SHP77 (cell line): ENCODE measurements at places on chromosomes 4 and X.

- DNase-seq: no peak
Measured at GRCh38 chrX:9626379-9626778, 139.3 kb downstream of the GPR143 start.

- DNase-seq: no peak
Measured at GRCh38 chr4:95156452-95156765, 392.4 kb downstream of the UNC5C start.

DNA sequence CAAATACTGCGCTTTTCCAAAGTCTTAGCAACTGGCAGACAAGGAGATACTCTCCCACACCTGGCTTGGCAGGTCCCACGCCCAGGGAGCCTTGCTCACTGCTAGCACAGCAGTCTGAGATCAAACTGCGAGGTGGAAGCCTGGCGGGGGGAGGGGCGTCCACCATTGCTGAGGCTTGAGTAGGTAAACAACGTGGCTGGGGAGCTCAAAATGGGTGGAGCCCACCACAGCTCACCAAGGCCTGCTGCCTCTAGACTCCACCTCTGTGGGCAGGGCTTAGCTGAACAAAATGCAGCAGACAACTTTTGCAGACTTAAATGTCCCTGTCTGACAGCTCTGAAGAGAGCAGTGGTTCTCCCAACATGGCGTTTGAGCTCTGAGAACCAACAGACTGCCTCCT lies 23.0 kb upstream of the NFKB1 start:
- DNase-seq: no peak

- DNase-seq: no peak
Measured at GRCh38 chr4:54157606-54158005, 57.6 kb downstream of the GSX2 start.

DNA sequence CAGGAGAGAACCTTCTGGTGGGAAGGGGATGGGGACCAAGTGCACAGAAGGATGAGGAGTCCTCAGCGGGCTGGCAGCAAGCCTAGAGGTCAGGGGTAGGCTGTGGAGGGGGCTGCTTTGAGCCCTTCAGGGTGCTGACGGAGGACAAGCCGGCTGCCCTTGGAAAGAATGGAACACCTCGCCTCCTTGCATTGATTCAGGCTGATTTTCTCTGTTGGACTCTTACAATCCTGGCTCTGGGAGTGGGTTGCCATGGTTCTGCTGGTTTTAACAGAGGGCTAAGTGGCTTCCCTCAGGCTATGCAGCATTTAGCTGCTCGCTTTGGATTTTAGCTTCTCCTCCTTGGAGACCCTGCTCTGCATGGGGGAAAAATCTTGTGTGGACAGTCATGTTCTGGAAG lies 49.4 kb upstream of the CHRNA9 start:
- no peak for DNase-seq

GRCh38 chr4:76590798-76591281 lies 155.8 kb downstream of the SHROOM3 start:
- no peak for DNase-seq

GRCh38 chr4:4641661-4642495 lies 100.0 kb upstream of the STX18 start:
- DNase-seq: no peak

- DNase-seq: no peak
Measured at GRCh38 chr4:47391256-47391655, 72.2 kb downstream of the COMMD8 start.

DNA sequence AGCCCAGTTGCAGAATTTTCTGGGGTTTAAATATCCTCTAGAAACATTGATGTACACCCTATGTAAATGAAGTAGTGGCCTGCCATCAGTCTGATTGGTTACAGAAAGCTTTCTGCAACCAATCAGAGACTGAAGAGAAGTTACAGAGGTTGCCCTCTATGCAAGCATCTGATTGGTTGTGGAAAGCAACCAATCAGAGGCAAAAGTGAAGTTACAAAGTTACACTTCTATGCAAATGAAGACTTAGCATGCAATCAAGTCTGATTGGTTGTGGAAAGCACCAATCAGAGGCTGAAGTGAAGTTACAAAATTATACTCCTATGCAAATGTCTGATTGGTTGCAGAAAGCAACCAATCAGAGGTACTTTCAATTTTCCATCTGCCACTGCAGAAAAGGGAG lies 51.9 kb upstream of the USP9X start:
- no peak for DNase-seq

DNA sequence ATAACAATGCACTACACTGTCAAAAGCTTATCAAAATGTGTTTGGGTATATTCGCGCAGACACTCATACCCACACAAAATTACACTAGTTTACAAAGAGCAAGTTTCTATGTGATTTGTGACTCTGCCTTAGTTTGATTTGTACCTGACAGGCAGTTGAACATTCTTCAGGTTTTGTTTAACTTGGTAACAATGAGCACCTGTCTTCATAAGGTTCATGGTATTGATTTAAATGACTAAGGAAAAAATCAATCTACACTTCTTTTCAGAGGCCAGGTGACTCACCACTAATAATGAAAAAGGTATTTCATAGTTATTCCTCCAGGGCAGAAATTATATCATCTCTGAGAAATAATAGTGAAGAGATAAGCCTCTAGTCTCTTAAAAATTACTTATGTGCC lies 1114.6 kb upstream of the AGA start:
- DNase-seq: no peak

- no peak for DNase-seq
Measured at GRCh38 chr4:153585026-153585425, 99.1 kb upstream of the TLR2 start.

GRCh38 chr4:180617196-180617595 lies 1626.0 kb upstream of the TENM3 start:
- no peak for DNase-seq

GRCh38 chr4:111781611-111782010 lies 363.6 kb upstream of the FAM241A start:
- DNase-seq: no peak

DNA sequence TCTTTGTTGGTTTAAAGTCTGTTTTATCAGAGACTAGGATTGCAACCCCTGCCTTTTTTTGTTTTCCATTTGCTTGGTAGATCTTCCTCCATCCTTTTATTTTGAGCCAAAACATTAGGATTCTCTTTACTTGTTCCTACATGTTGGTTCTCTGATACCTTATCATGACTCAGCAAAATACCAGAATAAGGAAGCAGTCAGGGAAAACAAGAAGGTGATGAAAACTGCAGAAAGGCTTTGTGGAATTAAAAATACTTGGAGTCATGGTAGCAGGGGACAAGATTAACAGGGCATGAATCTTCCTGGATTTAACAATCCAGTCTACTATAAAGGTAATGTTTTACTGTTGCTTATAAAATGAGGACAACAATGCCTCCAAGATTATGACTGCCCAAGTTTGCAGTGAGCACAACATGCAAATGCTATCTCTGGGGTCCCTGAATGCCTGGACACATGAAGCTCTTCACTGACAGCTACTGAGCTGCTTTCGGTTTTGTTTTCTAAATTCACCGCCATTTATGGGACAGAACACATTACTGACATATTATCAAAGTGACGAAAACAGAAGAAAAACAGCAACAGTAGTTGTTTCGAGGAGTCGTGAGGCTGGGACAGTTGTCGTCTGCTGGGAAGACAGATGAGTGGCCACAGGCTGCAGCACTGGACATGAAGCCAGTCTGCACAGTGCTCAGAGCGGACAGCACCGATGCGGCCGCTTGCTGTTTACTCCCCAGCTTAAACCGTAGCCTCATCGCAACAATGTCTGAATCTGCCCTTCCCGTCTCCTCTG lies 174.5 kb upstream of the DKK2 start:
- DNase-seq: no peak

DNA sequence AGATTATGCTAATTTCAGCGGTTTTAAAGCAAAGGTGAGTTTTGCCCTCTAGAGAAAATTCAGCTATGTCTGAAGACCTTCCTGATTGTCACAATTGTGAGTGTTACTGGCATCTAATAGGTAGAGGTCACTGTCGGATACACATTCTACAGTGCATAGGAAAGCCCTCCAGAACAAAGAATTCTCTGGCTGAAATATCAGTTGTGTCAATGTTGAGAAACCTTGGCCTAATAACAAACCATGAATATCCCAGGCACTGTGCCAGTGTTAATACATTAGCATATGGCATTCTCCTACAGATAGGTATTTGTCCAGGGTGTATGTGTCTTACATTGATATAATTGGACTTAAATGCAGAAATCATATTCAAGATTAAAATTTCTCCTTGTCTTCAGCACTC lies 294.3 kb downstream of the FSTL5 start:
- DNase-seq: no peak

DNA sequence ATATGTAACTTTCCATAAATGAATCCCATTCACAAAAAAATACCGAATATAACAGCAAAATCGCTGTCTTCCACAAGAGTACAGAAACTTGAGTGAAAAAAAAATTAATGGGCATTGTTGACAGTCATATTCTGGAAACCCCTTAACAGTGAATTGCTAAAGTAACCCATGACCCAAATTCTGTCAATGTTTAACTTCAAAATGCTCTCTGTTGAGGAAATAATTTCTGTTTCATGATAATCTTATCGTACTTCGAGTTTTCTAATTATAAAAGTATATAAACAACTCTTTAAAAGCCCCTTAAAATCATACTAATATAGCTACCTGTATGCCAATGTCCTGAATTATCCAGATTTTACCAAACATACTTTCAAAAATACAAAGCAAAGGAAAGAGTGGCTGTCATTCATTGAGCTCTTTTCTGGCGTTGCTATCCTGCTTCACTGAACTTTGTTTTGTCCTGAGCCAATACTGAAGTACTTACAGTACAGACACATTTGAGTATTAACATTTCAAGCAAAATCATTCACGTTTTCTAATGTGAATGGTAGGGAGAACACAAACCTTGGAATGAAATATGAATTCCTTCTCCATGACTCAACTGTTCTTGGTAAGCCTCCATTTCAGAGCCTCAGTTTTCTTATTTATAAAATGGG lies 2.4 kb downstream of the XAGE3 start:
- no peak for DNase-seq

- DNase-seq: no peak
Measured at GRCh38 chrX:2486476-2487133, 14.2 kb downstream of the DHRSX start.

GRCh38 chr4:138949866-138950265 lies 65.7 kb upstream of the NOCT start:
- no peak for DNase-seq

GRCh38 chr4:20832826-20833225 lies 132.6 kb downstream of the PACRGL start:
- DNase-seq: no peak

DNA sequence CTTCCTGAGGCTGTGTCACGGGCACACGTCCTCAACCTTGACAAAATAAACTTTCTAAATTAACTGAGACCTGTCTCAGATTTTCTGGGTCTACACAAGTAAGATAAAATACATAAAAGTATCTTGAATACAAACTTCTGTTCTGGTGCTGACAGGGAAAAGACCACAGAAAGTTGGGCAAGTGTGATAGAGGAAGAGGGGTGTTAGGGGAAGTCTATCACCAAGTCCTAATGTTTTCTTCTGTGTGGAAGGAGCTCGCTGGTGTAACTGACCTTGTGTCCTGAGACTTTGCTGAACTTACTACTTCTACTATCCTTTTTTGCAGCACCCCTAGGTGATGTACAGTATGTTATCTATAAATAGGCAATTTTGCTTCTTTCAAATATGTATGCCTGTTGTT lies 97.0 kb upstream of the STIM2 start:
- no peak for DNase-seq

GRCh38 chrX:24479924-24480323 lies 14.8 kb downstream of the PDK3 start:
- no peak for DNase-seq

GRCh38 chrX:31383991-31384390 lies 312.1 kb upstream of the FTHL17 start:
- DNase-seq: no peak

- DNase-seq: no peak
Measured at GRCh38 chr4:6493658-6494304, 21.4 kb upstream of the PPP2R2C start.

DNA sequence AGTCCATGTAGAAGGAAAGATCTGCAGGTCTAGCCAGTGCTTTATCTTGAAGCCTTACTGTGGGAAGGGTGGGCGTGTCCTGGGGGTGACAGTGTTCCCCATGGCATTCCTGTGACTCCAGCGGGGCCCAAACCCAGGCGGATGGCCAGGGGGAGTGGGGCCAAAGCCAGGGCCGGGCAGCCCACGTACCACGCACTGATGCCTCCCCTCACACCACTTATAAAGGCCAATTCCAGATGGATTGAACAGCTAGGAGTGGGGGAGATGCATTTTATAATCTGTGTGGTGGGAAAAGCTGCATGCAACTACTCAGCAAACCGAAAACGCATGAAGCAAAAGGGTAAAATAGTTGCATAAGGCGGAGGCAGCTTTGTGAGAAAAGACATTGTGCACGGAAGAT lies 36.4 kb downstream of the NELFA start:
- DNase-seq: no peak

GRCh38 chrX:154374313-154375155 lies at the start of gene FLNA:
TSS of gene FLNA (minus strand) at chrX:154374634. CDS start at chrX:154371245, 3,389 bp downstream.
- DNase-seq: peak; percentile 34

DNA sequence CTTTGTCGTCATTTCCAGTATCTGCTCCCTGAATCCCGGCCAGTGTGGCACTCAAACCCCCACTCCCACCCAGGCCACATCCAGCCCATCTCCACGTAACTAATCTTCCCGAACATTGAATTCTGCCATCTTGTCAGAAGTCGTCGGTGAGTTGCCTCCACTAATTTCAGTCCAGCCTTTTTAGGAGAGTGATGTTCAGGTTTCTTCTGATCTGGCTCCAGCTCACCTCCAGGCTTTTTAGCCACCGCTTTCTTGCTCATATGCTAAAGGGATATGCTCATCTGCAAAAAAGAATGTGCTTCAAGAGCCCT lies 1.3 kb downstream of the TMEM165 start:
- no peak for DNase-seq

DNA sequence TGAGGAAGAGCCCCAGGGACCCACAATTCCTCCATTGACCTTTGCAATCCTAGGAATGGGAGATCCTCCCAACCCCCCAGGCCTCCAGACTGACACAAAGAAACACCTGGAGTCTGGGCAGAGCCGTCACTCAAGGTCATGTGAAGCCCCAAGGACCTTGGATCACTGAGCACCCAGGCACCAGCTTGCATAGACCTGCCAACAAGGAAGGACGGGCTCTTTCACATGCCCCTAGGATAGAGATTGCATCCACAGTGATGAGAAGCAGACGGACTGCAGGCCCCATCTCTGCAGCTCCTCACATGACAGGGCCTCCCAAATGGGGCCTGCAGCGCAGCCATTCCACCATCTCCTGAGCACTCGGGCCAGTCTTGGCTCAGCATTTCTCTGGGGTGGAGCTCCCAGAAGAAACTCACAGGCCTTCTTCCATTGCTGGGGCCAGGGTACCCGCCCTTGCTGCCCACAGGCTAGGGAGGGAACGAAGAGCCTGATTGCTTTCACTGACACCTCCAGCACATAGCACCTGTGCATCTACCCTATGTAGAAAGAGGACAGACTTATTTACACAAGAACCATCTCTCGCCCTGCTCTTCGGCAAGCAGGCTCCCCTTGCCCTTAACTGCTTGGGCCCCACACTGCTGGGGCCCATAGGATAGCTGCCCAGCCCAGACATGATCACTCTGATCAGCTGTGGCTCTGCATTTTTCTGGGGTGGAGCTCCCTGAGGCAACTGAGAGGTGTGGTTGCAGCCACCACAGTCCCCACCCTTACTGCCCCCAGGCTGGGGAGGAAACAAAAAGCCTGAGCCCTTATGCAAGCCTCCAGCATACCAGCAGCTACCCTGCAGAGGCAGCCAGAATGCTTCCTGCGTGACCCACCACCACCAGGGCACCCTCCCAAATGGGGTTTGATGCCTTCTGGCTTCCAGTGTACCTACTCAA lies 185.7 kb upstream of the ZCCHC13 start:
- no peak for DNase-seq
